ENCODE measurements at places on chromosomes 13 and 19.

DNA sequence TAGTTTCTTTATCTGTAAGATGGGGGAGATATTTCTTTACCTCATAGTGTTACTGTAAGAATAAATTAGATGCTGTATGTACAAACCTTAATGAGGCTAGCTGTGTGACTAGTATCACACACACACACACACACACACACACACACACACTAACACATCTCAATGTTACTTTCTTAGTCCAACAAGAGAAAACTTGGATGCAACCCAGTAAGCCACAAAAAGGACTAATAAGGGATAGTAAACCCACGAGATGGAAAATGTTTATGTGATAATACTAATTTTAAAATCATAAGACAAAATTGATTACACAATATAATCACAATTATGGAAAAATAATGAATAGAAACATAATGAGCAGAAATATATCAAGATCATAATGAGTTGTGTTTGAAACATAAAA is 437.7 kb upstream of the ZNF507 start:
- no peak for DNase-seq

DNA sequence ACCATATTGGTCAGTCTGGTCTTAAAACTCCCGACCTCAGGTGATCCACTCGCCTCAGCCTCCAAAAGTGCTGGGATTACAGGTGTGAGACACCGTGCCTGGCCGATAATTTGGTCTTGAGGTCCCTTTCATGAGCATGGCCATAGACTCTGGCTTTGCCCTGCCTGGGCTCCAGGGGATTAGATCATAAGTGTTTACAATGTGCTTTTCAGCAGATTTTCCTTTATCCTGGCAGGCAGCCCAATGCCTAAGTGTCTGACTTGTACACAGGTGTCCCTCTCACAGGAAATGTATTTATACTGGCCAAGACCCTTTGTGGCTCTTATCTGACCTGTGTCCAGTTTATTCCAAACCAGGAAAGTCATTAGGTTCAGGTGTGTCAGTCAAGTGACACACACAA is 15.9 kb downstream of the BCAM start:
- no peak for DNase-seq

GRCh38 chr13:59519819-59520218 is 643.9 kb downstream of the DIAPH3 start:
- no peak for DNase-seq

DNA sequence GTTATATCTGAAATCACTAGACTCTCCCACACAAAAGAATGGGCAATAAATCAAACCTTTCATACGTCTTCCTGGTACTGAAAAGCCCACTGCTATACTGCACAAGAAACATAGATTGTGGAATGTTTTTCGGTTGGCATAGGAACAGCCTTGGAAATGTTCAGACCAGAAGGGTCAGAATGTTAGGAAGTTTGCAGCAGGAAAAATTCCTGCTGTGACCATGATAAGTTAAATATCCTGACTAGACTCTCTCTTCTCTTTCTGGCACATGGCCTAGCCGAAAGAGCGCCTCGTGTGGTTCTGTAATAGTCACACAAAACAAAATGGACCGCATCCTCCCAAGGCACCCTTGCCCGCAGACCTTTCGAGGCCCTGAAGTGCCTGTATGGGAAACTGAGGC is 427.2 kb downstream of the COG6 start:
- no peak for DNase-seq

DNA sequence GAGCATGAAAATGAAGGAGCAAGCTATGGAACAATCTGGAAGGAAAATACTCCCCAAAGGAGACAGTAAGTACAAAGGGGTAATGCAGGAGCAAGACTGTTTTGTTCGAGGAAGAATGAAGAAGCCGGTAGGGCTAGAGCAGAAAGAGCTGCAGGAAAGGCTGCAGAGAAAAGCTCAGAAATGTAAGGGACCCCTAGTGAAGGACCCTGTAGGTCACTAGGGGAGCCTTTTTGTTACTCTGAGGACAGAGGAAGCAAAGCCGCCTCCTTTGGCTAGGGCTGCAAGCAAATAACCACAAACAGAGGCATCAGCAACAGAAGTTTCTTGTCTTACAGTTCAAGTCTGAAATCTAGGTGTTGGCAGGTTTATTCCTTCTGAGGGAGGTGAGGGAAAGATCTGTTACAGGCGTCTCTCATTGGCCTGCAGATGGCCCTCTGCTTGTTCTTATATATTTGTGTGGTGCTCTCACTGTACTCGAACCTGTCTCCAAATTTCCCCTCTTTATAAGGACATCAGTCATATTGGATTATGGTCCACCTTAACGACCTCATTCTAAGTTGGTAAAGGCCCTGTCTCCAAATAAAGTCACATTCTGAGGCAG is 362.3 kb downstream of the COG6 start:
- DNase-seq: no peak

GRCh38 chr13:46171739-46172138 is 10.2 kb downstream of the LCP1 start:
- DNase-seq: no peak

DNA sequence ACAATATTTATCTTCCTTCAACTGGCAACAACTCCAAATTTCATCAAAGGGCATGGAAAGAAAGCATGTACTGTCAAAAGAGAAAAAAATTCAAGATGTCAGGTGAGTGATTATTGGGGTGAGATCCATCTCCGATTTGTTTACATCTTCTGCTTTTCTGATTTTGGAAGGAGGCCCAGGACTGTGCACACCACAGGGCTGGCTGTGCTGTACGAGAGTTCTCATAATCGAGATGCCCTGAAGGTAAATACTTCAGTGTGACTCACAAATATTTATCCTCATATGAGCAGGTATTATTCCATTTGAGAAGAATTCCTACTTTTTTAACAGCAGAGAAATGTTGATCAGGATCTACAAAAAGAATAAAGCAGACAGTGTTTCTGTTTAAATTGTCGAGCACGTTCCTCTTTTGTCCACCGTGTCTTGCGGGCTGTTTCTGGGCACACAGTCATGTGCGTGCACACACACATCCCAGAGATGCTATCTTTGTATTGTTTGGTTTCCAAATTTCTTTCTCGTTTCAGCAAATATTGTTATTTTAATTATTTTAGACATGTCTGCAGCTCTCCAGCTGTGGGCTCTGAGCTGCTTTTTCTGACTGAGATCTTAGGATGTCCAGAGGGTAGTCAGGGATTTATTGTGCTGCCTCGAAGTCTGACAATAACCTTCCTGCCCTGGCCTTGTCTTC is 103.8 kb downstream of the KL start:
- no peak for DNase-seq

DNA sequence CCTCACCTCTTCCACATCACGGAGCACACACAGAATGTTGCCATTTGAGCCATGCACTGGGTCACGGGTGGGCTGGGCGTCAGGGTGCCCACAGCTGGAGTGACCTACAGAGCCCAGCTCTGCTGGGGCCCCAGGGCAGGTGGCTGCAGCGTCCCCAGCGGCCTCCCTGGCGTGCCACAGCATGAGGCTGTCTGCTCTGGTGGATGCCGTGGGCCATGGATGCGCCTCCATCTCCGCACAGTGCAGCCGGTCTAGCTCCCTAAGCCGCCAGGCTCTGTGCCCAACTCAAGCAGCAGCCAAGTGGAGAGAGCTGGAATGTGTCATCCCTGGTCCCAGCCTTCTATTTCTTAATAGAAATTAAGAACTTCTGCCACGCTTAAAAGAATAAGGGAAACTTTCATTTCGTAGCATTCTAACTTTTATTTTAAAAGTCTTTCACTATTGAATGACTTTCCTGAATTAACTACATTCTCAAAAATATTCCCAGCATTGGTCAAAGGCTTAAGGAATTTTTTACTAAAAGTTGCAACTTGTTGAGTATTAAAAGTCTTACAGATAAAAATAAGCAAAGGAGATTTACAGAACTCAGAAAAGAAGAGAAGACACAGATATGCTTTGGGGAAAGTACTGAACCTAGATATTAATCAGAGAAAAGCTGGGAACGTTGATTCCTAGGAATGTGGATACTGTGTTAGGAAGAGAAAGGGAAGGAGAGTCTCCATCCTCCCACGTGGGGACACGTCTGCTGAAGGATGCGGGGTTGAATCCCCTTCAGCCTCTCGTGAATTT is 59.3 kb downstream of the ATP11A start:
- no peak for DNase-seq

DNA sequence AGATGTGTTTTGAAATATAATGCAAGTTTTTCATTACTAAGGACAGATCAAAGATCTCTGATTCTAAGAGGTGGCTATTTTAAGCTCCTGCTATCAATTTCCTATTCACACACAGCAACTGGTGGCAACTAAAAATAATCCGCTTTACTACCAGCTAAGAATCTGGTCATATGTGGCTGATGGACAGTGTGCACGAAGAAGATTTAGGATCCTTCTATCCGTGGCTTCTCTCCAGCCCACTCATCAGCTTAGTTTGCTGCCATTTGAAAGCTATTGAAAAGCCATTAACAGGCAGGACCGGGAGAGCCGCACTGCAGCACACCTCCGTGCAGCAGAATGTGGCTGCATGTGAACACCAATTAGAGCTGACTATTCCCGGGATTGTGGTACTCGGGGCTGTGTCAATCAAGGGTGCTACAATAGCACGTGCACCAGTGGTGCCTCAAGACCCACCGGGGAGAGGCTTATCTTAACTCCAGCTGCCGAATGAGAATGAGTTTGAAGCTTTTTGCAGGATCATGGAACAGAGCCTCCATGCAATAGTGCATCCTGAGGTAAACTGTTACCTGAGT is at the start of gene MYO16:
Gene MYO16 (plus strand): TSS at position 431 of the 572 bp plus-strand sequence. CDS start 234 bp downstream, outside the sequence.
- DNase-seq: no peak

DNA sequence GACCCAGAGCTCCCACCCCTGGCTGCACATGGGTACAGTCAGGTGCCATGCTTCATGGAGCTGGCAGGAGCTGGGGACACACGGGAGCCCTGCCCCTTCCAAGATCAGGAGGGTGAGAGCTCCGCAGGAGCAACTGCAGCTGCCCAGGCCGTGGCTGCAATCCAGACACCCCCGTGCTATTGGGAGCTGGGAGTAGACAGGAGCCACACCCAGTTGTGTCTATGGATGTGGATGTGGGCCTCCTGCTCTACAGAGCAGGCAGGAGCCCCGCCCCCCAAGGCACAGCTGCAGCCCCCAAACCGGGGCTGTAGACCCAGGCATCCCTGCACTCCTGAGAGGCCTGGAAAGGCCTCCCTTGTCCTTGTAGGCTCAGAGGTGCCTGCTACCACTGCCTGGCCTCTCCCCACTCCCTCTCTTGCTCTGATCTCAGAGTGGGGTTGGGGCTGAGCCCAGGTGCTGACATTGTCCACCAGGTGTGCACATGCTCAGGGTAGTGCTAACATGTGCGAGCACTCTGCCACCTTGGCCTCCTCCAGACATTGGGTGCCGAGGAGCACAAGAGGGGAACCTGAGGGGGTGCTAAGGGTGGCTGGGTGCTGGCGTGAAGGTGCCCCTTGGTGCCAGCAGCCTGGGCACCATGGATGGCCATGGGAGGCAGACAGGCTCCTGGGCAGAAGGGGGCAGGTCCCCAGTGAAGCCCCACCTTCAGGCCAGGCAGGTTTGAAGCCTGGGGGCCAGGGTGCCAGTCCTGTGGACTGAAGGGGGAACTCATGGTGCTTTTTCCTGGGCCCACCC is 8.0 kb upstream of the BAX start:
- no peak for DNase-seq

- peak; percentile 74 for DNase-seq
Measured at GRCh38 chr13:31037874-31038500, 105.5 kb downstream of the TEX26 start.

- no peak for DNase-seq
Measured at GRCh38 chr19:39997638-39998216, 867 bp downstream of the ZNF546 start.

GRCh38 chr19:46111376-46111775 is 13.1 kb downstream of the IGFL3 start:
- no peak for DNase-seq

GRCh38 chr19:16521715-16522289 is 20.4 kb downstream of the CHERP start:
- DNase-seq: no peak

DNA sequence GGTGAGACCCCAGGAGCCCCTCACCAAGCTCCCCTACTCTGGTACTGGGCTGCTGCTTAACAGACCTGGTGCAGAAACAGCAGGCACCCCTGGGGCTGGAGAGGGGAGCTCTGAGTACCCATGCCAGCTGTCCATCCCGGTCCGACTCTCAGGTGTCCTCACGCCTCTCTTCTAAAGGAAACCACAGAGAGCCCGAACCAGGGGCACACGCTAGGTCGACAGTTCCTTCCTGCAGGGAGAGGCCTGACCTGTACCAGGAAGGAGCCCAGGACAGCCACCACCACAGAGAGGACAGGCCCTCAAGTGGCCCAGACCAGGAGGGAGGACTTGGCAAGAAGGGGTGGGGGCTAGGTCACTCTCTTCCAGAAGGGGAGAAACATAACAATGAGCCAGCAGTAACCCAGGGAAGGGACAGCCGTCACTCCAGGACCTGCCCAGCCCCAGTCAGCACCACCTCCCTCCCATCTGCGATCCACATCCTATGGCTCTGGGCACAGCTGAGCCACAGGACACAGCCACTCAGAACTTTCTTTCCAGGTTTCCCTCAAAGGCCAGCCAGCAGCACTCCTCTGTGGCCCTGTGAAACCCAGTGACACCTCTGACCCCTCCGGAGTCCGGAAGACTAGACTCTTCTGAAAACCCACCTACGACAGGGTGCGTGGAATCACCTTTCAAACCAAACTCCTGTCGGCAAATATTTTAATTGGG is 13.0 kb upstream of the SLC35E1 start:
- no peak for DNase-seq

DNA sequence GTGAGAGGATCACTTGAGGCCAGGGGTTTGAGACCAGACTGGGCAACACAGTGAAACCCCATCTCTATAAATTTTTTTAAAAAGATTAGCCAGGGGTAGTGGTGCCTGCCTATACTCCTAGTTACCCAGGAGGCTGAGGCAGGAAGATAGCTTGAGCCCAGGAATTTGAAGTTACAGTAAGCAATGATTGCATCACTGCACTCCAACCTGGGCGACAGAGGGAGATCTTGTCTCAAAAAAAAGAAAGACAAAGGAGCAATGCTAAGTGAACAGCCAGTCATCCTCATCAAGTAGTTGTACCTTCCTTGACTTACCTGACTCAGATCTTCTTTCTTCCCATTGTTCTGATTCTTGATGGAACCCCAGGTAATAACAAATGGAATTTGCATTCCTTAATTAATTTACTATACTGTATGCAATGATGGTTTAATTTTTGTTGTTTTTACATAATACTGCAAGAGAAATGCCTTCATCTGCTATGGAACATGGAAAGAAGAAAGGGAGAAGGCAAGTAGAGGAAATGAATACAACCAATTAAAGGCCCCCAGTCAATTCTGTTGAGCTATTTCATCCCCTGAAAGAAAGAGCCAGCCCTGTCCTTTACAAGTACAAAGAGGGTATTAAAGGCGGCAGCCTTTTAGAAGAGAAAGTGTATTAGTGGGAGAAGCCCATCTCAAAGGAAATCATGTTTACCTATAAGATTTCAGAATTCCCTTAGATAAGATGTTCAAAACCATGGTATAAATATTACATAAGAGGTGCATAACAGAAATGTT is 316.7 kb downstream of the DIAPH3 start:
- DNase-seq: no peak

- no peak for DNase-seq
Measured at GRCh38 chr13:99871249-99871898, 100.2 kb downstream of the ZIC5 start.

DNA sequence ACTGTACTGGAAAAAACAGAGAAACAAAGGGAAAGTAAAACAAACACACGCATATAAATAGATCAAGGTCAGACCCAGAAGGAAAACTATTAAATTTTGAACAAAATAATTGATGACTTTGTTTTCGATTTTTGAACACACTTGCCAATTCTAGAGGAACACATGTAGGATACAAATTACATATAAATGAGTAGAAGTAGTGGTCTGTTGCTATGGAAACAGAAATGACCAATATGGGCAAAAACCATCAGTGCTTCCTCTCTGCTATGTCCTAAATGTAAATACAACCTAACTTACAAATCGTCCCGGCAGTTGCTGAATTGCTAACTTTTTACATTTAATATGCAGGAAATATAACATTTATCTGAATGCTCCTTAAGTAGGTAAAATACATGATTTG is 65.2 kb upstream of the POSTN start:
- DNase-seq: no peak

All from vagina (tissue), 2 donors.